ENCODE measurements at places on chromosomes 16 and 17. TPM values are rescaled to one million over a fixed set of nuclear protein-coding genes. Genes with fewer than 3 reads are reported as not detected.

- DNase-seq = peak; percentile 51
Measured at GRCh38 chr16:20300312-20301097, 26.8 kb downstream of the GP2 start.

GRCh38 chr16:80027007-80027965 is 426.7 kb upstream of the MAF start:
- no peak for DNase-seq

- DNase-seq = no peak
Measured at GRCh38 chr16:1089439-1089821, 6.6 kb downstream of the C1QTNF8 start.

The SRL gene
- 0.09 TPM for total RNA-seq

DNA sequence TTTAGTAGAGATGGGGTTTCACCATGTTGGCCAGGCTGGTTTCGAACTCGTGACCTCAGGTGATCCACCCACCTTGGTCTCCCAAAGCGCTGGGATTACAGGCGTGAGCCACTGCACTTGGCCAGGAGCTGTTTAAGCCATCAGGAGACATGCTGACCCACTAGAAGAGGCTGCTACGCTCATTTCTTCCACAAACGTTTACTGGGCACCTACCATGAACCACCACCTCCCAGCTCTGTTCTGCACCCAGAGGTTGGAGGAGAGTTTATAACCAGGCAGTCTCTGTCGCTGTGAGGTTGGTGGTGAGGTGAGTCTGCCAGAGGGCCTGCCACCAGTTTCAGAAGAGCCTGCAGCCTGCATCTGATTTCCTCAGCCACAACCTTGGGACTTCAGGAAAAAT is 51.8 kb downstream of the SF3B3 start:
- DNase-seq = no peak

The TNFRSF17 gene
- total RNA-seq = not detected

The SLC47A1 gene
- total RNA-seq = 0.27 TPM

GRCh38 chr17:56785997-56786680 is 47.6 kb downstream of the C17orf67 start:
- no peak for DNase-seq

The CNTNAP4 gene
- total RNA-seq = 0.49 TPM

Data from fibroblast of the aortic adventitia (primary cell).